ENCODE measurements at places on chromosomes 2 and 18.

DNA sequence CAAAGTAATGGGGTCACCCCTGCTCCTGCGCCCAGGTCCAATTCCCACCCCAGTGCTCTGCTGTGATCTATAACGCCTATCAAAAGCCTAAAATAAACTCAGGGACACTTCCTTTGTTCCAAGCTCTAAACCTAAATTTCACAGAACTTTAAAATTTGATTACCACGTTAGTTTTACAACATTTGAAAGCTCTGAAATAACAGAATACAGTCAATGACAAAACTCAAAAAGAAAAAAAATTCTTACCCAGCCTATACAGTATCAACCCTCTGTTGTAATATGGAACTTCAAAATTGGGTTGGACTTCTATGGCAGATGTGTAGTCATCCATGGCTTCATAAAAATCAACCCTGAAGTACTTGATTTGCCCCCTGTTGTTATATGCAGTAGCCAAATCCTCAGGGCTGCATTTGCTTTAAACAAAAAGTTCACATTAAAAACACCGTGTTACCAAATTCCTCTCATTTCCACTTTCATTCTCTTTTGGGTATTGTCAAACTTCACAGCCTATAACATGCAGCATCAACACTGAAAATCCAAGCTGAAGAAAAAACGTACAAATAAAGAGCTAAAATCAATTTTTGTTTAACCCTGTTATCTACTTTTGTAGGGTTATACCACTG, 4.0 kb downstream of the TTC32 start:
- no peak for DNase-seq

GRCh38 chr2:120862201-120863060, 126.8 kb downstream of the GLI2 start:
- no peak for DNase-seq

DNA sequence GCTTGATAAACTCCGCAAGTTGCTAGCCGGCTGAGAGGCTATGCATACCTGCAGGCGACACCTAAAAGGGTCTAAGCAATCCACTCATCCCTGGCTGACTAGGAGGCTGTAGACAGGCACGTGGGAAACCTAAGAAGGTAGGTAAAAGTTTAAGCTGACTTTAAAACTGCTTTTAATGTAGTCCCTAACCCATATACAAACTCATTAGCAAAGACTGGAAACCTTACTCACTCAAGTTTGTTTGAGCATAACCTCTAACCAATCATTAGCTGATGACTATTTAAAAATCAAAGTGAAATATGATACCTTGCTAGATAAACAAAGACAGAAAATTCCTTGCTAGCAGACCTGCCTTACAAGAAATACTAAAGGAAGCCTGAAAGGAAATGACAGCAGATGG, 106.4 kb downstream of the EXOC6B start:
- DNase-seq = no peak

- DNase-seq = no peak
Observed at GRCh38 chr18:6741232-6741663, 11.7 kb downstream of the ARHGAP28 start.

DNA sequence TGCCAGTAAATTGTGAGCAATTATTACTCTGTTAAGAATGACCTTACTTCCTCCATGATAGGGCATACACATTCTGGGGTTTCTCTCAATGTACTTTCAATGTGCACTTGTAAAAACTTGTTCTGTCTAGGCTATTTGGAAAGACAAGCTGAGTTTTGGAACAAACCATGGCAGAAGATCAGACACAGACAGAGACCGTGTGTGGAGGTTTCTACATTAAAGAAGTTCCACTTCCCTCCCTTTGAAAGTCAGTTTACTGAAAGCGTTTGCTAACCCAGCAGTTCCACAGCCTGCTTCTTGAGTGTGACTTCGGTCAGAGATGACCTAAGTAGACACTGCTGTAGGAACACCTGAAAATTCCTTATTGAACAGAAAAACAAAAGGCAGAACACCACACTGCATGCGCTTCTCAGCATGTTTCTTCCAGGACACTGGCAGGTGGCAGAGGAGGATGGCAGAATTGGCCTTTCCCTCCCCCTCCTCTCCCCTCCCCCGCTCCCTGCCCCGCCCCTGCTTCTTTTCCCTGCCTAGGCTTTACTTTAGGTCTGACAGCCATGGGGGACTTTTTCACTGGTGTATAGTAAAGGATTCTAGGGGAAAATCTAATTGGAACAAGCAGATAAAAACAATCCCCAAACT, 109.8 kb downstream of the NOL10 start:
- no peak for DNase-seq

GRCh38 chr2:6341588-6342129, 524.0 kb downstream of the CMPK2 start:
- DNase-seq = no peak

DNA sequence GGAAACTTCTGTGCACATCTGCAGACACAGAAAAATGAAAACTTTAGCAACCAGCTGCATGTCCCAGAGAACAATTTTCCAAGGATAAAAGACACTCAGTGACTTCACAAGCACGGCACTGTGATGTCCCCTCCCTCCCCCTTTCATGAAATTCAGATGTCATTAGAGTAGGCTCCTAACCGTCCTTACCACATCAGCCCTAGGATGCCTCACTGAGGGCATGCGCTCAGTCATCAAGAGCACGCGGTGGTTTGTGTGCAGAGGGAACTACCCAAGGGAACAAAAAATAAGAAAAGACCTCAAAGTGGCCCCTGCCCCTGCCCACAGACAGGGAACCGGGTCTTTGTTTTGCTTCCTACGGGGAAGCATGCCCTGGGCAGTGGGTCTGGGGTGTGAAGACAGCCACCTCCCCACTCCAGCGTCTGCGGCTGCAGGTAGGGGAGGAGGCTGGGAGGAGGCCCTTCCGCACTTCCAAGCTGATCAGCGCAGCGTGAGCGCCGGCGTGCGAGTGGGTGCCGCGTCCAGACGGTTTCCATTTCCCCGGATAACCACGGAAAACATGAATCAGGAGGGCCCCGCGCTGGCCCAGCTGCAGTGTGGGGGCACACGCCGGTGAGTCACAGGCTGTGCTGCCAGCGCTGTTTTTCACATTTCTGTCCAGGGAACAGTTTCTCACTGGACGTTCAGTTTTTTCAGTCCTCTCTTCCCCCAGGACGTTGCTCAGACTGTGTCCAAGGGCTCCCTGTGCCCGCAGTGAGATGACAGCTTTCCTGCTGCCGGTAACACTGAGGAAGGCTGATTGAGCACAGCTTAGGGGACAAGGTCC, 70.6 kb downstream of the COPS8 start:
- no peak for DNase-seq

DNA sequence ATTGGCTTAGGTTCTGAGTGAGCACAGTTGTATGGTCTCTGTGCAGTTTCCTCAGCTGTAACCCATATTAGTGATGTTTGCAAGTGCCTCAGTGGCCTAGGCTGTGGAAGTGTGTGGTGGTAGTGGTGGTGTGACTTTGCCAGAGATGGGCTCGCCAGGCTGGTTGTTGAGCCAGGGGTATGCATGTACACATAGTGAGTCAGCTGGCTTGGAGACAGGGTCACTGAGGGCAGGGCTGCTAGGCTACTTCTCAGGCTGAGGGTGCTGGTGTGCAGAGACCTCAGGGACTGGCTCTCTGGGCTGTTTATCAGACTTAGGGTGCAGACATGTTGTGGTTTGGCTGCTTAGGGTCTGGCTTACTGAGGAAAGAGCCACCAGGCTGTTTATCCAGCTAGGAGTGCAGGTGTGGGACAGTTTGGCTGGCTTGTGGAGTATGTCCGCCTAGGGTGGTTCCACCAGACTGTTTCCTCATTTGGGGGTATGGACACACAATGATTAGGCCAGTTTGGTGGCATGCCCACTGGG, 15.0 kb downstream of the APLF start:
- DNase-seq = no peak

GRCh38 chr2:96374211-96374951, 38.8 kb downstream of the NCAPH start:
- no peak for DNase-seq

Measured in esophagus squamous epithelium (tissue), 5 donors.